ENCODE measurements at places on chromosomes 5 and 9. TPM values are rescaled to one million over a fixed set of nuclear protein-coding genes. Genes with fewer than 3 reads are reported as not detected.

The LCN15 gene
- total RNA-seq, result not detected

The EDIL3 gene
- total RNA-seq, result 1.6 TPM

The JAKMIP2 gene
- not detected for total RNA-seq

The BARX1 gene
- total RNA-seq, result 0.39 TPM

The DMRTA1 gene
- total RNA-seq, result 0.79 TPM

The FOXD4L5 gene
- not detected for total RNA-seq

The ZDHHC12 gene
- total RNA-seq, result 82.4 TPM

The EEIG1 gene
- total RNA-seq, result 22.4 TPM

The NTNG2 gene
- total RNA-seq, result under 0.01 TPM

The FTMT gene
- not detected for total RNA-seq

The SPINK13 gene
- total RNA-seq, result not detected
